Inflammatory macrophage (primary cell): ENCODE measurements at places on chromosomes 6 and 20.

- DNase-seq = peak; percentile 88
Measured at GRCh38 chr6:111942561-111942960, 69.3 kb upstream of the FYN start.

- no peak for DNase-seq
Measured at GRCh38 chr20:17624551-17625245, 54.8 kb downstream of the DSTN start.

DNA sequence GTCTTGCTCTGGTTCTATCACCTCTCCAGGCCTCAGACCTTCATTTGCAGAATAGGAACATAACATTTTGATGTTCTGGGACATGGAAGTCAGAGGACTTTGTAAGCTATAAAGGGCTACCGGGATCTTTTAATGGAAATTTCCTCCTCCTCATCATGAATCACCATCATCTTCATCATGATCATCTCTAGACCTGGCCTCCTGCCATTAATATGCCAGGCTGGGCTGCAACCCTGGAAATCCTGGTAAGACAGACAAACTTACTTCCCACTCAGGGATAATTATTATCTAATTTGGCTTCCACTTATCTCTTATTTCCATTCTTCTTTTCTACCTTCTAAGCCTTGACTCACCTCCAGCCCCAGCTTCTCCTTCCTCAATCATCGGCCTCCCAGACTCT lies 41.0 kb upstream of the MRPS18A start:
- DNase-seq = no peak

GRCh38 chr6:33201935-33202334 lies 1.3 kb downstream of the SLC39A7 start:
- DNase-seq = no peak

- DNase-seq = no peak
Measured at GRCh38 chr6:53119772-53120409, 28.8 kb downstream of the GCM1 start.

DNA sequence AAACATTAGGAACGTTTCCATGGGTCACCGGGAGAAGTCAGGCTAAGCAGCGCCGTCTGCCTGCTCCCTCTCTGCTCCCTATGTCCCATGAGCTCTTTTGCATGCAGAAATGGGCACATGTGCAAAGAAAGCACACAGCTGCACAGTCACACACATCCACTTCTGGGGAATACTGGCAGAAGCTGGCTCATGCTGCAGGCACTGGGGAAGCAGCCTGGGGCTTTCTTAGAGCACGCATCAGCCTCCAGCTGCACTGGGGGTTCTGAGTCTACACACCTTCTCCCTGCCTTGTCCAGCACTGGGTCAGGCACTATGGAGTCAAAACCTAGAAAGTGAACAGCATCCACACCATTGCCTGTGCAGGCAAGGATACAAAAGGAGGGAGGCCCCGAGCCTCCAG lies 76.1 kb upstream of the FOXQ1 start:
- no peak for DNase-seq

DNA sequence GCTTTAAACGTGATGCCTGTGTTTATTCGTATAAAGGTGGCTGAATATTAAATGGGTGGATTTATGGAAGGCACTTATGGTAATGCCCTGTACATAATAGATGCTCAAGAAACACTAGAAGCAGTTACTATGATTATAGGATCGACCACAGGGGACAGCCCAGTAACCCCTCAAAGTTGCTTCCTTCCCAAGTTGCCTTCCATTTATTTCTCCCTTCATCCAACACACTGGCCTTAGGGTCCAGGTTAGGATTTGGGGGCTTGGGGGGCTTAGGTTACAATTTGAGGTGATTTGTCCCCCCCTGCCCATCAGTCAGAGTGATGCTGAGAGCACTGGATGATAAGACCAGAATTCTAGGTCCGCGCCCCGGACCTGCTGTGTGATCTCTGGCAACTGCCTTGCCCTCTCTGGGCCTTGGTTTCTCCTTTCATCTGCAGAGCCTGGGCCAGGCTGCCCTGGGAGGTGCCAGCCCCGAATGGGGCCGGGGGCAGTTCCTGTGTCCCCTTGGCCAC lies 101.5 kb downstream of the CEBPB start:
- DNase-seq = no peak

DNA sequence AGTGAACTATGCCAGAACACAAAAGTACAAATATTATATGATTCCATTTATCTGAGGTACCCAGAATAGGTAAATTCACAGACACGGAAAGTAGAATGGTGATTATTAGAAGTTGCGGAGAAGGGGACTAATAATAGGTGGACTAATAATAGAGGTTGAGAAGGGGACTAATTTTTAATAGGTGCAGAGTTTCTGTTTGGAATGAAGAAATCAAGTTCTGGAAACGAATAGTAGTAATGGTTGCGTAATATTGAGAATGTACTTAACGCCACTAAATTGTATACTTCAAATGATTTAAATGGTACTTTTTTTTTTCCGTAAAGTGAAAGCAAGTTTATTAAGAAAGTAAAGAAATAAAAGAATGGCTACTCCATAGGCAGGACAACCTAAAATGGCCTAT lies 33.2 kb downstream of the B4GALT5 start:
- peak; percentile 33 for DNase-seq

DNA sequence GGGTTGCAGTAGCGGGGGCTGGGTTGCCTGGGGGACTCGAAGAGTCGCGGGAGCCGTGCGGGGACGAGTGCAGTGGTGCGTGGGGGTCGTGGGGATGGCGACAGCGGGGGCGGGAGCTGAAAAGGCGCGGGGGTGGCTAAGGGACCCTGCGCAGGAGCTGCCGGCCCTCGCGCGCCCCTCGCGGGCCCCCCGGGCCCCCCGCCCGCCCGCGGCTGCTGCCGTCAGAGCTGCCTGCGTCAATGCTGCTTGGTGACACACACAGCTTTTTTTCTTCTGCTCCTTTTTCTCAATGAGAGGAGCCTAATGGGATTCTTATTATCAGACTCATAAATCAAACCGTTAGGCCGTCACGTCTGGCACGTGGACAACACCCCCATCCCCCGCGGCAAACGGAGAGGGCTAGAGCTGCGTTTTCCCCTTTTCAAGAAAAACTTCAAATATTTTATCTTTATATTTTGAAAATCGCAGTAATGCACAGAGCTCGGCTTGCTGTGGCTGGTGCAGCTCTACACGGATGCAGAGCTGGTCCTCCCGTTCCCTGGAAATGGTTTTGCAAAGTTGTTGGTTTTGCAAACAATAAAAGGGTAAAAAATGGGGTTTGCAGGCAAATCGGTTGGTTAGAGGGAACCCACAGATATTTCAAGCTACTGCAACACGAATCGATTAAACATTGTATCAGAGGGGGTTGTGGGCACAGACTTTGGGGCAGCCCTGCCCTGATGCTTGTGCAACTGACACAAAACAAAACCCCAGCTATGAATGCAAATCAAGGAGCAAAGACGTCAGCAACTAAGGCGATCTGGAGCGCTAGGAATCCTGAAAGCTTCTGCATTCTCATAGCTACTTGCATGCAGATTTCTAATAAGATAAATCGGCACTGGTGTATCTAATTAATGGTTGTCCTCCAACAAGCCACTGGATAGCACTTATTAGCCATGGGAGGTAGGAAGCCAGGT lies 161.4 kb downstream of the TBXT start:
- no peak for DNase-seq

DNA sequence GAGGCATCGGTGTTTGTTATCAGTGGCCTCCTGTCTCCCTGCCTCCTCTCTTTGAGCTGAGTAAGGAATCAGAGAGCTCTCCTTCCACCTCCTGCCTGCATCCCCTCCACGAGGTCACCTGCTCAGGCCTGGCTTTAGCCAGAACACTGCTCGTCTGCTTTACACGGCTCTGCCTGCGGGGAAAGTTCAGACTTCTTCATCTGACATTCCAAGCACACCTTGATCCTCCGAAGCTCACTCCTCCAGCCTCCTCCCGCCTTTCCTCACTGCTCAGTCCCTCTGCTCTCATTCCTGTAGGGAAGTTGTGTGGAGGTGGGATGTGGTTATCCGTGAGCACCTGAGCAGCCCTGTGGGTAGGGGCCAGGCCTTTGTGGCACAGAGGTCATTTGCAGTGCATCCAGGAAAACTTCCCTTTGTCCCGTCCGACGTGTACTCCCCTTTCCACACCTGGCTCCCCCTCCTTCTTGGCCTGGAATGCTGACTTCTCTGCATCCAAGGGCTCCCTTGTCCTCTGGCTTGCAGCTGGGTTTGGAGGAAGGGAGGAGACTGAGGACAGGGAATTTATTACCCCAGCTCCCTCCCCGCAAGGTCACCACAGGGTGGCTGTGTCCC lies 12.8 kb upstream of the CCDC167 start:
- DNase-seq = no peak

DNA sequence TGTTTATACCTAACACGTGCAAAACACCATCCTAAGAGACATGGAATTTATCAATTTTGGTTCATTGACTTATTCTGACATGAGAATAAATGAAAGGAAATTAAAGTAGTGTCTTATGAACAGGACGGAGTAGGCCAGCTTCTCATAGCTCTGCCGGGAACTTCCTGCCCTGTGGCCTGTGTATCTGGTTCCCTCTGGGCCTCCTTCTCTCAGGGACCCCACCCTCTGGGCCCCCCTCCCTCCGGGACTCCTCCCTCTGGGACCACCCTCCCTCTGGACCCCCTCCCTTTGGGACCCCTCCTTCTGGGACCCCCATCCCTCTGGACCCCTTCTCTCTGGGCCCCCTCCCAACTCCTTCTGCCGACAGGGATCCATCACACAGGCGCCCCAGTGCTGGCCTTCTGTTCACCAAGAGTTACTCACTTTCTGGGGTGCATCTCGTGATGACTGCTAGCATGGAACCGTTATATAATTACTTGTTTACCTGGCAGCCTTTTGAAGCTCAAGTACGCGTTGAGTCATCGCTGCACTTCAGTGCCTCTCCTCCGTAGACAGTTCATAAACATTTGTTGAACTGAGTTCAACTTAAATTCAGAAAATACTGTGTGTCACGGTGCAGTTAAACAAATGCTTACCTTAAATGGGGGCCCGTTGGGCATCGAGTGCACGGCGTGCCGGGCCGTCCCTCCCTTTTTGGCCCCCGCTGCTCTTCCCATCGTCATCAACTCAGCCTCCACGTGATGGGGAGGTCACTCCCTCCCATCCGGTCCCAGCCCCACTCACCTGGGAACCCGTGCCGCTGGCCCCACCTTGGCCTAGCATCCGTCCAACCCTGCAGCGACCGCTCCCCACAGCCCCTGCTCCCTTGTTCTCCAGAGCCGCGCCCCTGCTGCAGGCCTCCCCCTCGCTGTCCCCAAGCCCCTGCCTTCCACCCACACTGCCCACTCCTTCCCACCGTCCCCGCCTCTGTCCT lies 8.1 kb downstream of the CCR6 start:
- no peak for DNase-seq

- no peak for DNase-seq
Measured at GRCh38 chr6:124757560-124757959, 204.7 kb upstream of the RNF217 start.

DNA sequence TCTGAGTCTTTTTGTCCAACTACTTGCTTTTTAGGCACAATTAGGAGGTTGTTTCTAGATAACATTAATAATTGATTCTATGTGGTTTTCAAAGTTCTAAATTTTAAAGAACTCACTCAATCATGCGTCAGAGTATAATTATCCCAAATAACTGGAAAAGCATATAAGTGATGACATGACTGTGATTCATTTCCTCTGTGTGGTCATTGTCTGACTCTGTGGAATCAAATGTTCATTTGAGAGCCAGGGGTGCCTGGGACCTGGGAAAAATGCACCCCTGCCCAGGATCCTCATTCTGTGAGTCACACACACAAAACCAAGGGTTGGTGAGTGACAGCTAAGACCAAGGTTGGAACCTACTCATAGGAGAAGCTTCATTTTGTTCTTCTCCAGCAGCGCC lies 127.1 kb upstream of the MLIP start:
- DNase-seq = no peak
